ENCODE measurements at places on chromosomes 2 and 18.

- DNase-seq: no peak
These were observed 1119.7 kb upstream of the CNTNAP5 start for GRCh38 chr2:122905431-122905830.

- DNase-seq: no peak
These were observed 243.5 kb downstream of the ASXL3 start for GRCh38 chr18:33821503-33821902.

- DNase-seq: no peak
These were observed 255.4 kb upstream of the CHAC2 start for GRCh38 chr2:53512071-53512826.

- DNase-seq: no peak
These were observed 1841.3 kb upstream of the CELF4 start for GRCh38 chr18:39406941-39407340.

DNA sequence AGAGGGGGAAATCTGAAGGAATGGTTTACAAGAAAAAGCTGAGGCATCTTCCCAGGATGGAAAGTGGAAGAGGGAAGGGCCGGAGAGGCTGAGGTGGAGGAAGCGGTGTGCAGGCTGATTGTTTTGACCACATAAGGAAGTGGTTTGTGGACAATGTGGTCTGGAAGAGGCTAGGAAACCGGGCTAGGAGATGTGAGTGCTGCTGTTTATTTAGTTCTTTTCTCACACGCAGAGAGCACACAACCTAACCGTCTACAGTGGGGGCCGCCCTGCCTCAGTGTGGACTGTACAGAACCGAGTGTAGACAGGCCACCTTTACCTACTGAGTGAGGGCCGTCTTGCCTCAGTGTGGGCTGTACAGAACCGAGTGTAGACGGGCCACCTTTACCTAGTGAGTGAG lies 251.7 kb upstream of the PXDN start:
- DNase-seq: no peak

DNA sequence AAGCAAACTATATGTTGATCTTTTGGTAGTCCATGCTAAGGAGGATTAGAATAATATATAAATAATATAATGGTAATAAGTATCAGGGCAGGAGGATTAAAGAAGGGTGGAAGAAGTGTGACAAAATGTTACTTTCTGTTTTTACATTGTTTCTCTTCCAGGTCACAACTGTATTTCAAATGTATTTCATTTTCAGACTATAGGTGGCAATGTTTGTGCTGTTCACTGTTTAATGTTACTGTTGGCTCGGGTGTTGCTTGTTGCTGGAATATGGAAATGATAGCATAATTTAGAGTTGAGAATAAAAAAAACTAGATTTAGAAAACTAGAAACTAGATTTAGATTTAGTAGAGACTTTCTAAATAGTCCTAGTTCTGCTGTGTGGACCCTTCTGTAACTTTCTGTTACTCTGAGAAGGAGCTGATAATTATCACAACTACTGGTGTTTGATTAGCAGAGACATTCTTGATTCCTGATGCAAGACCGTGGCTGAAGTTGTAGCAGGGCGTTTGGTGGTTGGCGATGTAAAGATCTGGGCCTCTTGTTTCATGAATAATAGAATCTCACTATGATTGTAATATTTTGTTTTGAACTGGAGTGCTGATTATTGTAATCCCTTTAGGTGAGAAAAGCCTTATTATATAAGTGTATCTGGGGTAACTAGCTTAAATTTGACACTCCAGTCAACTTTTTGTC lies 7.9 kb downstream of the NEDD4L start:
- DNase-seq: no peak

GRCh38 chr18:12768625-12769024 lies 65.8 kb downstream of the PSMG2 start:
- no peak for DNase-seq

GRCh38 chr18:35991696-35992095 lies 19.2 kb downstream of the RMP24 start:
- no peak for DNase-seq

DNA sequence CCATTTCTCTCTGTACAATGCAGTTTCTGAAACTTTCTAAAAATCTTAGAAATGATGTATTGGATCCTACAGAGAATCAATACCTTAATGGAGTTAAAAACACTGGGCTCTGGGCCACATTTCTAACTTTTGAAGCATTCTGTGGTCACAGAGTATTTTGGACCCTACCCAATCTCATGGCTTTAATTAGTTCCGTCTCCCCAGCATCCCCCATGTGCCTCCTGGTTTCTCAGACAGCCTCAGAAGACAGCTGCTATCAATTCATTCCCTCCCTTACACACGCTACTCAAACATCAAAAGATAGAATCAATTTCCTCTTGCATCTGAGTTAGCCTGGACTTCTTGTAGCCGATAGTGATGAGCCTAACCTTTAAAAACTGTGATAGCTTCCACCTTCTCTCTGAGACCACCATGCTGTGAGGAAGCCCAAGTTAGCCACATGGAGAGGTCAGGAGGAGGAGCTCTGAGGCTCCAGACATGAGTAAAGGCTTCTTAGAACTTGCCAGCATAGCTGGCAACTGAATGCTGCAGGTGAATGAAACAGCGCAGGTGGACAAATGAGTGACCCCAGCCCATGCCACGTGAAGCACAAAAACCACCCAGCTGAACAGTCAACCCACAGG lies 10.4 kb downstream of the ADCY3 start:
- DNase-seq: no peak

DNA sequence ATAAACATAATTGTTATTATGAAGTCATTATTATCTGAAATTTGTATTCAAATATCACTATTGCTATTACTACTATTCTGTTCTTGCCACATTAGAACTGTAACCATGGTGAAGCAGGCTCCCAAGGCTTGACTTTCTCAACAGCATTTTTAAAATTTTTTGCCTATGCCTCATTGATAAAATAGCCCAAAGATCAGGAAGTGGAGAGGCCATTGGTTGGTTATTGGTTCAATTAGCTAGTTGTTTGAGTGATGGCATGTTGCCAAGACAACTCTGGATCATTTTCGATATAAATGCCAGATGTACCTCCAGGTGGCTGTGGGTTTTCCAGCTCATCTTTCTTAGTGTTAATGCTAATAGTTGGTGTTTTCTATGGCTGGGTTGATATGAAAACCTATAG lies 513.5 kb downstream of the TRIB2 start:
- no peak for DNase-seq

DNA sequence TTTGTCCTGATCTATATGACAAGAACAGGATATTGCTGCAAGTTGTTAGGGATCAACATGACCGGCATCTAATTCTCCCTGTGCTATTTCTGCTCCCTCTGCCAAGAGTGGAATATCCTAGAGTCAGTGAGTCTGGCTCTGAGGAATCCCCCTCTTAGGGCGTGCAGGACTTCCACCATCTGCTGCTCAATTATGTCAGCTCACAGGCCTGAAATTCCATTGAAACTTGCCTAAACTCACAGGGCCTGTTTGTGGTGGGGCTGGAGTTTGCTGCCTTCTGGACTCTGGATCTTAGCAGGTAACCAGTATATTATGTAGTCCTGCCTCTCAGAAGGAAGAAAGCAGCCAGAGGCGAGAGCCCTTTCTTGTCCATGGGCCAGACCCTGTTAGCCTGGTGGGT lies 323.0 kb downstream of the TSN start:
- DNase-seq: no peak

GRCh38 chr18:79720359-79720733 lies 40.7 kb downstream of the CTDP1 start:
- no peak for DNase-seq

GRCh38 chr18:13735681-13736080 lies 9.2 kb downstream of the RNMT start:
- DNase-seq: no peak

DNA sequence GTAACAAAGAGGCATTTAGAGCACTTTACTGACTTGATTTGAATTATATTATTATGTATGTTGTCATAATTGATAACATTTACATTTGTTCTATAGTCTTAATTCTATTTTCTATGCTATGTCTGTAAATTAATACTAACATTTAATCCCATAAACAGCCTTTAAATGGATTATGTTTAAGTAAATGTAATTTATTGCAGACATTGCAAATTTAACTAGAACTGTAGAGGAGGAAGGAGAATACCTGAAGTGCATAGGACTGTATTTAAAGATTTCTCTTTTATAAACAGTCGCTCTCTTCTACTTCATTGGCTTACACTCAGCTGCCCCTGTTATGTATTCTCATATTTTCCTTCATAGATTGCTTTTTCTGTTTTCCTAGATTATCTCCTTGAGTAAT lies 92.4 kb downstream of the SPAG16 start:
- DNase-seq: no peak

- no peak for DNase-seq
These were observed 26.0 kb downstream of the TRABD2A start for GRCh38 chr2:84854850-84855249.

GRCh38 chr2:138818556-138818955 lies 38.4 kb upstream of the NXPH2 start:
- DNase-seq: no peak

DNA sequence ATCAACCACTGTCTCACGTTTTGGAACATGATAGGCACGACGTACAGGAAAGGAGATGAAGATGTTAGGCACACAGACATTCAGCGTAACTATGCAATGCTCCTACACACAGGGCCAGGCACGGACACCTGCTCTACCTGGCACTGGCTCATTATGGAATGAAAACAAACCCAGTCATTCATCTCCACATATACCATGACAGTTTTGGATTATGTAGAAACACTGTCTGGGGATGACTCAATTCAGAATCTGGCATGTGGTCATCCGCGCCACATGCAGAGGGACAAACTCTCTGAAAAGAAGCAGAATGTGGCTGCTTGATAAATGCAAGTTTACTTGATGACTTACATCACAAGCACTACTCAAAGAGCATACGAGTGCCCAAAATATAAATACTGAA lies 29.5 kb upstream of the NFU1 start:
- no peak for DNase-seq

DNA sequence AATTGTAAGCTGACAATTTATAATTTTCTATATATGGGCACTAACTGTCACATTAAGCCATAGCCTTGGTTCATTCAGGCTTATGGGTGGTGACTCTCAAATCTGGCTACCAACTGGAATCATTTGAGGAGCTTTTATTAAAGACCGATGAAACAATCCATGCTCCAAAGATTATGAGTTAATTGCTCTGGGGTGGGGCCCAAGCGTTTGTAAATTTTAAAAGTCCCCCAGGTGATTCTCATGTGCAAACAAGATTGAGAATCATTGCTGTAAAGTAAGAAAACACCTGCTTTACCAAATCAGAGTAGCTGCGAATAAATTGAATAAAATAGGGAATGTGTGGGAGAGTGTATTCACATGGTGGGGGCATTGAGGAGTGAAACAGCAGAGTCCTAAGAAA lies 76.1 kb upstream of the RAB27B start:
- DNase-seq: no peak

GRCh38 chr2:24080701-24081100 lies 3.9 kb downstream of the TP53I3 start:
- DNase-seq: no peak

- DNase-seq: no peak
These were observed 141.4 kb downstream of the SCG2 start for GRCh38 chr2:223460774-223461211.

- no peak for DNase-seq
These were observed at the start of gene SH3RF3 for GRCh38 chr2:109128616-109129355. Gene SH3RF3 (plus strand): TSS chr2:109129205.
